Glomerular endothelial cell (primary cell): ENCODE measurements at places on chromosomes 6 and 20.

GRCh38 chr20:38514185-38514584, 41.5 kb downstream of the RALGAPB start:
- no peak for DNase-seq

DNA sequence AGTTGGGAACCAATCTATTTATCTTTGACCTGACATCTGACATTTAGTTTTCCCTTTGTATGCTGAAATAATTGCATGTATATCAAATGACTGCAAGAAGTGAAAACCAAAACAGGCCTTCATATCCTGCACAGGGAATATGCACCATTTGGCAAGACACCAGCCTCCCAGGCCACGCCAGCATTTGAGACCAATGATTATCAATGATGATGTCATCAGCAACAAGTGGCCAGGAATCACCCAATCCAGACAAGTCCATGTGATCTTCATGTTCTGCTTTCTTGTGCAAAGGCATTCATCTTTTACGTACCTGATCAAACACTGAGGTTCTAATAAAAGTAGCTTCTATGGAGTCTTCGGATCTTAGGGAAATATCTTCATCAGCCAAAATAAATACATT, 107.4 kb upstream of the TENT5A start:
- no peak for DNase-seq

DNA sequence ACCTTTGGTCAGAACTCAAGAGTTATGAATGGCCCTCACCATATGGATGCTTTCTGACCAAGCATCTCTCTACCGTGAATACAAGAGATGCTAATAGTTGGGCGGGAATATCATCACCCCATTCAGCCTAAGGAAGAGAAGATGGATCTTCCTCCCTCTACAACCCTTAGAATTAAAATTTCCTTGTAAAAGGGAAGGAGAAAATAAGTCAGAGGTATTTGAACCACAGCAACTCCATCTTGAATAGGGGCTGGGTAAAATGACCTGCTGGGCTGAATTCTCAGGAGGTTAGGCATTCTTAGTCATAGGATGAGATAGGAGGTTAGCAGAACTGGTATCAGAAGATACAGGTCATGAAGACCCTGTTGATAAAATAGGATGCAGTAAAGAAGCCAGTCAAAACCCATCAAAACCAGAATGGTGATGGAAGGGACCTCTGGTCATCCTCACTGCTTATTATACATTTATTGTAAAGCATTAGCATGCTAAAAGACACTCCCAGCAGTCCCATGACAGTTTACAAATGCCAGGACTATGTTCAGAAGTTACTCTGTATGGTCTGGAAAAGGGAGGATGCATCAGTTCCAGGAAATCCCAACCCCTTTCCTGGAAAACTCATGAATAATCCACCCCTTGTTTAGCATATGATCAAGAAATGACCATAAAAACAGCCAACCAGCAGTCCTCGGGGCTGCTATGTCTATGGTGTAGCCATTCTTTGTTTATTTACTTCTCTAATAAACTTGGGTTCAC, 101.2 kb downstream of the DTNBP1 start:
- DNase-seq: no peak

- DNase-seq: peak; percentile 60
These were observed 648.8 kb upstream of the AGPAT4 start for GRCh38 chr6:161922631-161923119.

- DNase-seq: no peak
These were observed 19.0 kb downstream of the SMAP1 start for GRCh38 chr6:70686548-70687133.

DNA sequence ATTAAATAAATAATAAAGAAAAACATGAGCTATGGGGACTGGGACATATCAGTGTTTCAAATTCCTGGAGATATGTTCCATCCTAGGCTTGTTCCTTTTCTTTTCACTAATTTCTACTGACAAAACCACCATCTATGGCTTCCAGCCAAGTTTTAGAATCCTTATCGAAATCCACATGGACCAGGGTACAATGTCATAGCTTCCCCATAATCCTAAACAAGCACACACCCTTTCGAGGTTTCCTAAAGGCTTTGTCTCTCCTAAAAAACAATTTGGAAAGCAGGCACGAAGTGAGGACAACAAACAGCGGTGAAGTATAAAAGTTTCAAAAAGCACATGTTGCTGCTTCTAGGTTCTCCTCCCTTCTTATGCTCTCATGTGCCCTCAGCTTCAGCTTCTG, 13.3 kb upstream of the DST start:
- no peak for DNase-seq

DNA sequence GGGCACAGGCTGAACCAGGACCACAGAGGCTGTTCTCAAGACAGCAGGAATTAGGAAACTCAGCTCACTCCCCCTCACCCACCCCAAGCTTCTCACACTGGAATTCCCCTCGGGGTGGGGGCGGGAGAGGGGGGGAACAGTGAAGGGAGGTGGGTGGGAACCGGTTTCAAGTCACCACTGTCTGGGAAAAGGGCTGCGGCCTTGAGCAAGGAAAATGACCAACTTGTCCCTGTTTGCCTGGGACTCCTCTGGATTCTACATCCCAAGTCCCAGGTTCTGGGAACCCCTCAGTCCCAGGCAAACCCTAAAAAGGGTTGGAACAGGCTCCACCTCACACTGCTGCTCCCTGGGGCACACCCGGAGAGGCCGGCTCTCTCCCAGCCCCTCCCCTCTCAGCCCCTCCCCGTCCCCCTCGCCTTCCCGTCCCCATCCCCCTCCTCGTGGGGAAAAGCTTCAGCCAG, 230.7 kb downstream of the TFAP2C start:
- no peak for DNase-seq
